ENCODE measurements at places on chromosomes 6 and 20. TPM values are rescaled to one million over a fixed set of nuclear protein-coding genes. Genes with fewer than 3 reads are reported as not detected.

Gene FAM162B
- 12.0 TPM for total RNA-seq

Gene HRH3
- total RNA-seq, result 0.16 TPM

Gene UBD
- total RNA-seq, result 2.1 TPM

Gene EXOC2
- 29.9 TPM for total RNA-seq

Gene CDC5L
- 38.4 TPM for total RNA-seq

Gene PROKR2
- not detected for total RNA-seq

Gene IL22RA2
- not detected for total RNA-seq

Gene TRIM40
- total RNA-seq, result not detected

Gene LAMA2
- total RNA-seq, result 190 TPM

GRCh38 chr6:155004576-155005372 lies 9.7 kb downstream of the TIAM2 start:
- DNase-seq, result no peak

DNA sequence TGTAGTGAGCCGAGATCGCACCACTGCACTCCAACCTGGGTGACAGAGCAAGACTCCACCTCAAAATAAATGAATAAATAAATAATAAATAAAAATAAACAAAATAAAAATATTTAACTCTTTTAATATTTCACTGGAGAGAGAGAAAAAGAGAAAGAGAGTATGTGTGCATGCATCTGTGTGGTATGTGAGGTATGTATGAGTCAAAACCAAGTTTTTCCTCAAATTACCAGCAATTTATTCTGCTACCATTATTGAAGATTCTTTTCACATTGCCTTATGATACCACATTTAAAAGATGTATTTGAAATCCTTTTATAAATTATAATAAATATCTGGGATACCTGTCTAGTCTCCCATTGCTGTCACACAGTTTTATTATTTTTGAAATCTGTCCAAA lies 122.1 kb downstream of the CD164 start:
- DNase-seq, result no peak

DNA sequence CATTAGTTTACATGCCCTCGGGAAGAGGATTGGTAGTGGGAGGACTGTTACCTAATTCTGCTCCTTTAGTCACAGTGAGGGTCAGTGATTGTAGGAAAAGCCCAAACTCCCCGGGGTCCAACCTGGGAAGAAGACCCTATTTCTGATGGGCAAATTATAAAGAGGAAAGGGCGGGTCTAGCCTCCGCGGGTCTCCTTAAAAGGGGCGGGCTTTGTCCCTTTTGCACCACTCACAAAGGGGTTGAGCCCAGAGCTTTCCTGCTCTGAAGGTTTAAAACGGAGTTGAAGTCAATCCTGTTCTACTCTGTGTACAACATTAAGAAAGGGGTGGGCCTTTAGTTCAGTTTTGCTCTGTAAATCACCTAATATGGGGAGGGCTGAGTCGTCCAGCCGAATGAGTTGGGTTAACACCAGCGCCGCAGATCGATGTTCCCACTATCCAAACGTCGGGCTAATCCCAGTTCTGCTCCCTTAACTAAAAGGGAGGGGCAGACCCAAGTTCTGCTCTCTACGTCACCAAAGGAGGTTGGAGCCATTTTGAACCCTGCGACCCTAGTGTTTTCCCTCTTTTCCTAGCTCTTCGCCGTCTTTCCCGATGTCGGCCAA lies 920 bp upstream of the RNF5 start:
- DNase-seq, result no peak

- DNase-seq, result no peak
These were observed 13.7 kb upstream of the FAM83C start for GRCh38 chr20:35305682-35306556.

DNA sequence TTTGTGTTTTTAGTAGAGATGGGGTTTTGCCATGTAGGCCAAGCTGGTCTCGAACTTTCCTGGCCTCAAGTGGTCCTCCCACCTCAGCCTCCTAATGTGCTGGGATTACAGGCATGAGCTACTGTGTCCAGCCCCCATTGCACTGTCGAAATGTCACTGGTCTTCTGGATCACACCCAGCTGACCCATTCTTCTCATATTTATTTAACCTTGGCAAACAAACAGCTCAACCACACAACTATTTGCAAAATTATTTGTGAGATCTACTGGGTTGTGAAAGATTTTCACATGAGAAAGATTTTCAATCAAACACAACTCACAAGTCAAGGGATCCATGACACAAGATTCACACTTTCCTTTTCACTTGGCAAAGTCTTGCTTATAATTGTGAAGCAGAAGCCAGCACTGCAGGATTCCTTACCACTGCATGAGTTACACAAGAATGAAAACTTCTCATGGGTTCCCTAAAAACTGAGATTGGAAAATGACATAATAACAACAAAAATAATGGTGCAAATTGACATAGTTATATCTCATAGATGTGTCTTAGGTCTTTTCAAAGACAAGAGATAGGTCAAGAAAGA lies 2.0 kb upstream of the CST9L start:
- no peak for DNase-seq

GRCh38 chr6:117270055-117270842 lies 4.9 kb downstream of the VGLL2 start:
- DNase-seq, result no peak

DNA sequence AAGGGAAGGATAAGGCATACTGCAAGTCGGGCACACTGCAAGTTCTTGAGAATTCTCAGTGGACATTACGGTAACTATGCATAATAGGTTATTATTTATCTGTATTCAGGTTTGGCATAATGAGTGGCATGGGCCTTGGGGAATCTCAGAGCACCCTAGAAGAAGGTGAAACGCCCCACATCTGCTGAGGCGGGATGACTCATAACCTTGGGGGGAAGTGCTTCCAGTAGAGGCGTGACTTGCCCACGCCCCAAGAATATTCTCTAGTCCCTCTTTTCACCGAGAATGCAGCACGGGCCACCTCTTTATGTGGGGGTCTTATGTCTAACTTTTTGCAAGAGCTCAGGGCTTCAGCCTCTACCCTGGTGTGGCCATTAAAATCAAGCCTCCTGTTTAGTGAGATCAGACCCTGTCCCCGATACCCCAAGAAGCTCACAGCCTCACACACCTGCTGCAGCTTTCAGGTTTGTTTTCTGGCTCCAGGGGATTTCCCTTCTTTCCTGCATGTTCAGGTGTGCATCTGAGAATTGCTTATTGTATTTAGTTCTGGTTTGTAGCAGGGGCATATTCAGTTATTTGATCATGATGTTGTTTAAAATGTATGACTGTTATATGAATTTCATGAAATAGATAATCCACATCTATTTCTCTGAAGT lies 19.1 kb downstream of the ZFP64 start:
- DNase-seq, result no peak

- DNase-seq, result no peak
These were observed 16.9 kb downstream of the SLC22A3 start for GRCh38 chr6:160365117-160365516.

GRCh38 chr6:170094686-170095272 lies 196.1 kb downstream of the DLL1 start:
- no peak for DNase-seq

GRCh38 chr6:152309648-152310047 lies 327.5 kb downstream of the SYNE1 start:
- no peak for DNase-seq

DNA sequence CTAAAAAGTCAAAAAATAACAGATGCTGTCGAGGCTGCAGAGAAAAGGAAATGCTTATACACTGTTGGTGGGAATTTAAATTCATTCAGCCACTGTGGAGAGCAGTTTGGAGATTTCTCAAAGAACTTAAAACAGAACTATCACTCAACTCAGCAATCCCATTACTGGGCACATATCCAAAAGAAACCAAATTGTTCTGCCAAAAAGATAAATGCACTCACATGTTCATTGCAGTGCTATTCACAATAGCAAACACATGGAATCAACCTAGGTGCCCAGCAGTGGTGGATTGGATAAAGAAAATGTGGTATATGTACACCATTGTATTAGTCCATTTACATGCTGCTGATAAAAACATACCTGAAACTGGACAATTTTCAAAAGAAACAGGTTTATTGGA lies 116.0 kb upstream of the VGLL2 start:
- no peak for DNase-seq

DNA sequence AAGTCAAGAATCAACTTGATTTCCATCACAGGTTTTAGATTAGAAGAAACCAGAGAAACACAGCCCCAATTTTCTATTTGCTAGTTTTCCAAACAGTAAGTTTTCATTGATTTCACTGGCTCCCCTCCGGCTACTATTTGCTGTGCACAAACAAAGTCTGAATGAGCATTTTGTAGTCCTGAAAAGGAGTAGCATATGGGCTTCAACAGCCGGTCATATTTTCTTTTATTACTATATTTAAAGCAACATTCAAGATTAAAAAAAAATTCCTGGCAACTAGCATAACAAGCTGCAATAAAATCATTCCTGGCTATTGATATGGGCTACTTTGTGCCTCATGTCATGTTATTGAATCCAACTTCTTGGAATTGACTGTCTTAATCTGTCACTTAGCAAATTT lies 48.3 kb downstream of the CARMIL1 start:
- DNase-seq, result no peak

GRCh38 chr6:30829639-30830255 lies 54.6 kb upstream of the DDR1 start:
- no peak for DNase-seq

GRCh38 chr6:56374841-56375369 lies 127.5 kb upstream of the COL21A1 start:
- peak; percentile 61 for DNase-seq

DNA sequence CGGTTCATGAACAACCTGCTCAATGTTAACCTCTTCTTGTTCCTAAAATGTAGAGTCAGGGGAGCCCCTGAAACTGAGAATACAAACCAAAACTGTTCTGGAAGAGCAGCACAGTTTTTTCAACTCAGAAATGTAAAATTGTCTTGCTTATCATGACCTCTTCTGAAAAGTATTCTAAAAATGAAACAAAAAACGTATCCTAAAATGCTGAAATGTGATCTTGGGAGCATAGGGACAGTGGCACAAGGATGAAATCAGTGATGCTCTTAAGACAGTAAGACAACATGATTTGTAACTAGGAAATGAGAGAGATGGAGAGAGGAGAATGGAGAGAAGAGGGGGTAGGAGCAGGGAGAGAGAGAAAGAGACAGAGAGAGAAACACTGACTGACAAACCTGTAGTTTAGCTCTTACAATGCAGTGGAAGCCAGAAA lies 27.5 kb downstream of the NCOA7 start:
- DNase-seq, result no peak

- no peak for DNase-seq
These were observed 250.9 kb upstream of the RREB1 start for GRCh38 chr6:6856538-6857523.

DNA sequence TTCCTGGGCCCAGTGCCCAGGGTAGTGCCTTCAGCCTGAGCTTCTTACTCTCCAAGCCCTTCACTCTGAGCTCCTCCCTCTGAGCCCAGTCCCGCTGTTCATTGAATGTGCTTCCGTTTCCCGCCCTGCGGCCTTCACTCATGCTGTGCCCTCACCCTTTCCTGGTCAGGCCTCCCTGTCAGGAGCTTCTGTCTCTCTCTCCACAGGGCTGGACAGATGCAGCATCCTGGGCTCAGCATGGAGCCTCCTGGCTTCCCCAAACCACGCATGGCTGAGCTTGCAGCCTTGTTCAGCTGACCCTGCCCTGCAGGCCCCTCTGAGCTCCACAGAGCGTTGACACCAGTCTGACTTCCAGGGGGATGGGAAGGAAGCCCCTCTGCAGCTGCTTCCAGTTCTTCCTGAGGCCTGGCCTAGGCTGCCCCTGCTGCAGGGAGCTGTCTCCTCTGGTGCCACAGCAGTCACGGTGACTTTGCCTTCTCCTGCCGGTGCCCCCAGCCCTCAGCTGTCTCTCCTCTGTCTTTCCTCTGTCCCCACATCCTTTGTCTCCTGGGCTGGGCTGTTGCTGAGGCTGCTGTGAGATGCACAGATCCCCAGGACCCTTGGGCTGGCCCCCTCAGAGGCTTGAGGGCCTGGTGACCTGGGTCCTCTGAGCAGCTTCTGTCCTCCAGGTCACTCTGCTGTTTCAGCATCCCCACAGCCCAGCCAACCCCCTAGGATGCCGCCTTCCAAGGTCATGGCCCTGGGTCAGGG lies 7.9 kb upstream of the MYT1 start:
- no peak for DNase-seq

GRCh38 chr20:1266167-1266973 lies at the start of gene SNPH:
Gene SNPH, plus strand, starts transcription at chr20:1266294. Its CDS starts 29,946 bp downstream, at chr20:1296240.
- no peak for DNase-seq

DNA sequence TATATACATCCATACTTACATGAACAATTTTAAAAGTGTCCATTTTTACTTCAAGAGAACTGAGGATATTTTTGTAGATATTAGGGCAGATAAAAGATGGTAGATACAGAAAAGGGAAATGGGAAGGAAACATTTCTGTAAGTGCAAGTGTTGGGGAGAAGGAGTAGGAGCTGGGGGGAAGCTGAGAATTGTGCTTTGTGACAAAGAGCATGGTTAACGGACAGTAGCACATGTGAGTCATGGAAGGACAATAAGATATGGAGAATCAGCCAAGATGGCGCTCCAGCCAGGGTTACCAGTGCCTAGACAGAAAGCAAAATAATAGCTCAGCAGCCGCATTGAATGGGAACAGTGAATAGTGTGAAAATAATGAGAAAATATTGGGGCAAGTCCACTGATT lies 12.7 kb upstream of the HLA-DRB1 start:
- no peak for DNase-seq

DNA sequence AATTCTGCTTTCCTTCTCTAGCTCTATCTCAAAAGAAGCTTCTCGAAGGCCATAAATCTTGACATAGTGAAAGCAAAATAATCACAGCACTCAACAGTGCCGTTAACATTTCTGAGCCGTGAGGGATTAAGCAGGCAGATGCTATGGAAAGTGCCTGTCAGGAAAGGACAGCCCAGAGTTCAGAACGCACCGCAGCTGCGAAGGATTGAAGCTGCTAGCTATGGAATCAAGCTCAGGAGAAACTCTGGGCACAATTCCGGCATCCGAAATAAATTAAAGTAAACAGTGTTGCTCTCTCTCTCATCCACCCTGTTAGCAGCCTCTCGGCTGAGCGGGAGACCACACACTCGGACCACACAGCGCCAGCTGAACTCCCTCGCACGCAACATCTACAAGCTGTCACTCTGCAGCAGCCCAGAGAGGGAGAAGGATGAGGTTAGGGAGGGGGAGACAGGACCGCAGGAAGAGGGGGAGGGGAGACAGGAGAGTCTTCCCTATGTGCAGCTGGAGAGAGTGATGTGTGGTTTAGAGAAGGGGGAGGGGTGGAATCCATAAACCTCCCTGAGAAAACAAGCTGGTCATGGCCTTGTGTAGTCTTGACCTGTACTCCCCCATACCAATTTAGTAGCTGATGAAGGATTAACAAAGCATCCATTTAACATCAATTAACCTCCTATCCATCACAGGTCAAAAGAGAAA lies 9.0 kb downstream of the EXOC2 start:
- peak; percentile 49 for DNase-seq

GRCh38 chr20:32188376-32189122 lies 19.0 kb downstream of the PLAGL2 start:
- DNase-seq, result no peak

GRCh38 chr6:111850295-111850937 lies 22.8 kb downstream of the FYN start:
- DNase-seq, result no peak

DNA sequence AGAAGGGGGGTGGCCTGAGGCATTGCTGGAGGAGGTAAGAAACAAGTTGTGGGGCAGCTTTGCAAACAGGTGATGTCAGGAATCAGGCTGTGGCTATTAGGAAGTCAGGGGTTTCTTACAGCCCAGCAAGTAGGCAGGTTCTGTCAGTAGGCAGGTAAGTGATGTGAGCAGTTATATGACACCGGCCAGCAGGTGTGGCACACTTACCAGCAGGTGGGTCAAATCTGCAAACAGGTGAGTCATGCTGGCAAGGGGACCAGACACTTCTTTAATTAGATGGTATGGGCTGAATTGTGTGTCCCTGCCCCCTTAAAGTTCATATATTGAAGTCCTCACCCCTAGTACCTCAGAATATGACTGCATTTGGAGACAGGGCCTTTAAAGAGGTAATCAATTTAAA lies 16.4 kb upstream of the ENPP4 start:
- DNase-seq, result no peak
